ENCODE measurements at places on chromosomes 5 and 9.
A peak's percentile ranks its signal among the peaks of the same experiment; 100 is the strongest.

GRCh38 chr5:73213566-73213998 lies 40.6 kb downstream of the TMEM174 start:
- DNase-seq, result no peak

- no peak for DNase-seq
Measured at GRCh38 chr5:31214229-31214628, 20.7 kb downstream of the CDH6 start.

DNA sequence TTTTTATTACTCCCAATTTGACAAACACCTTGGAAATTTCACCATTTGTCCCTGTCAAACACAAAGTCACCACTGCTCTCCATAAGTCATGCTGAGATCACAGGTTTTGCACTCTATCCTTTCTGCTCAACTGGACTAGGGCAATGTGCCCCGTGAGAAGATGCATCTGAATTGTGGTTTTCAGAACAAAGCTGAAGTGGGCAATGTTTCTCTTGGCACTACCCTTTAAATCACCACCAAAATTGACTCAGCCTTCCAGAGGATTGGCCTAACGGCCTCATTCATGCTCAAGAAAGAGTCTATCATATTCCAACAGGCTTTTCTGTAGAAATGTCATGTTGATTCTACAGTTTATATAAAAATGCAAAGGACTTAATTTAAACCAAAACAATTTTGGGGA lies 81.0 kb upstream of the TRIO start:
- no peak for DNase-seq

- DNase-seq, result peak; percentile 67
Measured at GRCh38 chr5:89300426-89300970, 417.5 kb upstream of the MEF2C start.

GRCh38 chr5:94674490-94675382 lies 56.3 kb downstream of the SLF1 start:
- no peak for DNase-seq

- no peak for DNase-seq
Measured at GRCh38 chr5:38228914-38229313, 29.4 kb upstream of the EGFLAM start.

DNA sequence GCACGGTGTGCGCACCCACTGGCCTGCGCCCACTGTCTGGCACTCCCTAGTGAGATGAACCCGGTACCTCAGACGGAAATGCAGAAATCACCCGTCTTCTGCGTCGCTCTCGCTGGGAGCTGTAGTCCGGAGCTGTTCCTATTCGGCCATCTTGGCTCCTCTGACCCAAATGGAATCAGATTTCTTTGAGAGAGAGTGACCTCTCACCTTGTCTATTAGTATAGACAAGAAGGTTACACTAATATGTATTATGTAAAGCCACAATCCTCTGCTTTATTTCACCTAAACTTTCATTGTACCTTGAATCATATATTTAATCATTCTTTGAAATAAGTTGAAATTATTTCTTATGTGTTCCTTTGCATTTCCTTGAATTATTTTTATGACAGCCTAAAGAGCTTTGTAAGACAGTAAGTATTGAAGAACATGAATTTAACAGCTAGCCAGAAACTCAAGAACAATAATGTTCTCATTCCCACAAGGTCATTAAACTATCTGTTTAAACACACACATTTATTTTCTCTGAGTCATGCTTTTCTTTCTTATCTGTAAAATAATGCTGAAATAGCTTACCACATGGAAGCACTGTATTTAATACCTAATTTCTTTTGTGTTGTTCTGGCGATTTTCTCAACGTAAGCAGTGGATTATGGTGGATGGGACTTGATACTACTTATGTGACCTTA lies 91.8 kb upstream of the DMRTA1 start:
- no peak for DNase-seq

Data from pons (tissue), 1 donor.